AML-193 (cell line): ENCODE measurements at places on chromosomes 4 and X.
A peak's percentile ranks its signal among the peaks of the same experiment; 100 is the strongest.

DNA sequence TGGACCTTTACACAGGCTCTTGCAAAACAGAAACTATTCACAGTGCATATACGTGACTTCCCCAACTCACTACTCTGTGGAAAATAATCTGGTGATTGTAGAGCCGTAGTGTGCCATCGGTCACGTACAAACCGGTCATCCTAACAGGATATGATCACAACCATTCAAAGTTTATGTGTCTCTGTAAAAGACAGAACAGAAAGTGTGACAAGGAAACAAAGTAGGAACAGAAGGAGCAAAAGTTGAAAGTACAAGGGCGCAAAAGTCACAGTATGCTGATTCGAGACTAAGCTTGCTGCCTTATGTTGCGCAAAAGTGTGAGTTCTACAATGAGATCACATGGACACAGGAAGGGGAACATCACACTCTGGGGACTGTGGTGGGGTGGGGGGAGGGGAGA lies 18.6 kb downstream of the MEPE start:
- DNase-seq, result peak; percentile 72

DNA sequence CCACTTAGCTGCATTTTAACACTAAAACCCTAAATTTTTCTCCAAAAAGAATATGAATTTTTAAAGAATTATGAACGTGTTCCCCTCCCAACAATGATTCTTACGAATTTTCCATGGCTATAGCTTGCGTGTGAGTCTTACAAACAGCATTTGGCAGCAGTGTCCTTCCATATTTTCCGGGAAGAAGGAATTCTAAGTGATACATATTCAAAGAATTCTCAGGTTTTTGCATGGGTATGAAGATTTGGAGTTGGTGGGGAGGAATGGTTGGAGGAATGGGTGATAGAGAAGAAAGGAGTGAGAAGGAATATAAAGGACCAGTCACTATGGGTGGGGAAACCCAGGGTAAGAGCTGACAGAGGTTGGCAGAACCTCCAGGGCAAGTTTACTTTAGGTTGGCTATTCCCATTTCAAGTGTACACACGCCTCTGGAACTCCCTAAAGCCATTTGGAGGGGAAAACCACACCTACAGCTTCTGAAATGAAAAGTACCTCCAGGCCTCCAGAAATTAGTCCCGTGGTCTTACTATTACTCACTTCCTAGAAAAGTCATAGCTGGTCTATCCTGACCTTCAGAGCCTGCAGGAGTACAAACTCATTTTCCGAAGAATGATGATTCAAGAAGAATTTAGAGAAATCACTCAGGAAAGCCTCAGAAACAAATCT lies 420.8 kb upstream of the DIPK2B start:
- no peak for DNase-seq

DNA sequence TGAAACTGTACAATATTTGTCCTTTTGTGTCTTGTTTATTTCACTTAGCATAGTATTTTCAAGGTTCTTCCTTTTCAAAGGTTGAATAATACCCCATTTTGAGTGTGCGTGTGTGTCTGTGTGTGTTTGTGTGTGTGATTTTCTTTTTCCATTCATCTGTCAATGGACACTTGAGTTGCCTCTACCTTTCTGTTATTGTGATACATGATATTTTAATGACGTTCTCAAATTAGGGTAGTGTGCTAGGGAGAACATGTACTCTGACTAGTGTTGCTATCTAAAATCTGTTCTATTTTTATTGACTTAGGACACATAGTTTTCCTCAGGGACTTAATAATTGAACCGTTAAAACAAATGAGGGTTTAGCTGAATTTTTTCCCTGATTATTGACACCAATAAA lies 9.9 kb downstream of the MMRN1 start:
- no peak for DNase-seq

- no peak for DNase-seq
Observed at GRCh38 chr4:89026542-89026941, 30.4 kb downstream of the FAM13A start.

DNA sequence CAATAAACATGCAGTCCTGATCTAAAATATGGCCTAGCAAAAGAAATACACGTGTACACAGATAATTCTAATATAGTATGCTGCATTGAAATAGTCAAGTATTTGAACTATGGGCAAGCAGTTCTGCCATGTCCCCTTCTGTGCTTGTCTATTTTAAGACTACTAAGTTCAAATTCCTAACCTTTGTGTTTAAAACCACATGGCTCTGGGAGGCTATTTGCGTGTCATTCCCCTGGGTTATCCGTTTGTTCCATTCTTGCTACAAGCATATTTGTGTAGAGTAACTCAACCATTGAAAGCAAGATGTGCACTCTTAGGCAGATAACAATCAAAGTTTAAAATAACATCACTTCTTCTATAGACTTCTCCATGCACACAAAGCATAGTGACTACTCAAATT lies 25.4 kb upstream of the TBC1D1 start:
- DNase-seq, result no peak

GRCh38 chr4:10667701-10668326 lies 16.8 kb downstream of the CLNK start:
- DNase-seq, result no peak

- peak; percentile 26 for DNase-seq
Observed at GRCh38 chrX:47637546-47638195, 7.9 kb upstream of the CFP start.

GRCh38 chr4:176538217-176538925 lies 218.6 kb downstream of the SPCS3 start:
- DNase-seq, result no peak

GRCh38 chr4:94359838-94360237 lies 17.2 kb upstream of the HPGDS start:
- DNase-seq, result no peak

GRCh38 chr4:85209161-85209560 lies 242.7 kb upstream of the WDFY3 start:
- DNase-seq, result no peak

- no peak for DNase-seq
Observed at GRCh38 chr4:74037076-74037955, 1.2 kb downstream of the CXCL3 start.

GRCh38 chr4:8218371-8219031 lies 19.4 kb downstream of the SH3TC1 start:
- no peak for DNase-seq

- no peak for DNase-seq
Observed at GRCh38 chr4:171203425-171203824, 609.8 kb upstream of the GALNTL6 start.

DNA sequence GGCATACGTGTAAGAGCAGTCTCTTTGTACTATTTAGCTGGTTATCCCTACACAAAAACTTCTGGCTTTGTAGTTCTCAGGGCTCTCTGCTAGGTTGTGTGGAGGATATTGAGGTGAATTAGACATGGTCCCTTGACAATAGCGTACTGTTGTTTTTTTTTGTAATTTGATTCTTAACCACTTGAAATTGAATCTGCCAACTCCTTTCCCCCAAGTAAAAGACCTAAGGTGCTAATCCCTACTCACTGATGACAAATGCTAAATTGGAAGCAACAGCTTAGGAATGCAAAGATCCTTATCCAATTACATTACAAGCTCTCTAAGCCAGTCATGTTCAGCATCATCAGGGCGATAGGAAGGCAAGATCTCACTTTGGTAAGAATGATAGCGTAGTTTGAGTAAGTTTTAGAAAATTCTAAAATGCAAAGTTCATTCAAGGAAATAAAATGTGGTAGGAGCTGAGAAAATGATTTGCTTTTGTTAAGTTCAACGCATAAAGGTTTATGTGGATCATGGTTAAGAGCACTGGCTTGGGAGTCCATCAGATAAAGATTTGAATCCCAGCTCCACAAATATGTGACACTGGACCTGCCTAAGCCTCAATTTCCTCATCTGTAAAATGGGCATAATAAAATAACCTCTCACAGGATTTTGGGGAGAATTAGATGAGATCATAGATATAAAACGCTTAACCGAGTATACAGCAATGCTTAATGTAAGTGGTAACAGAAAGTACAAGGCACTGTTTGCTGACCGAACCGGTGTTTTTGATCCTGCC lies 39.3 kb downstream of the DOCK11 start:
- no peak for DNase-seq
